ENCODE measurements at places on chromosomes 1 and 21. TPM values are rescaled to one million over a fixed set of nuclear protein-coding genes. Genes with fewer than 3 reads are reported as not detected.

The AHCYL1 gene
- total RNA-seq = 57.3 TPM

The DFFA gene
- 35.8 TPM for total RNA-seq

The CRNN gene
- total RNA-seq = not detected

The TNFAIP8L2 gene
- total RNA-seq = not detected

The IFNAR1 gene
- 40.3 TPM for total RNA-seq

The THEM5 gene
- total RNA-seq = not detected

The TMEM222 gene
- 34.6 TPM for total RNA-seq

The C1orf94 gene
- total RNA-seq = not detected

The FCRL1 gene
- total RNA-seq = not detected

The S100A8 gene
- not detected for total RNA-seq

The G0S2 gene
- total RNA-seq = 0.69 TPM
